Activated naive CD4-positive, alpha-beta T cell treated with Interleukin-2 at 50 U/mL for 16 hours (primary cell): ENCODE measurements at places on chromosomes 4 and X.

DNA sequence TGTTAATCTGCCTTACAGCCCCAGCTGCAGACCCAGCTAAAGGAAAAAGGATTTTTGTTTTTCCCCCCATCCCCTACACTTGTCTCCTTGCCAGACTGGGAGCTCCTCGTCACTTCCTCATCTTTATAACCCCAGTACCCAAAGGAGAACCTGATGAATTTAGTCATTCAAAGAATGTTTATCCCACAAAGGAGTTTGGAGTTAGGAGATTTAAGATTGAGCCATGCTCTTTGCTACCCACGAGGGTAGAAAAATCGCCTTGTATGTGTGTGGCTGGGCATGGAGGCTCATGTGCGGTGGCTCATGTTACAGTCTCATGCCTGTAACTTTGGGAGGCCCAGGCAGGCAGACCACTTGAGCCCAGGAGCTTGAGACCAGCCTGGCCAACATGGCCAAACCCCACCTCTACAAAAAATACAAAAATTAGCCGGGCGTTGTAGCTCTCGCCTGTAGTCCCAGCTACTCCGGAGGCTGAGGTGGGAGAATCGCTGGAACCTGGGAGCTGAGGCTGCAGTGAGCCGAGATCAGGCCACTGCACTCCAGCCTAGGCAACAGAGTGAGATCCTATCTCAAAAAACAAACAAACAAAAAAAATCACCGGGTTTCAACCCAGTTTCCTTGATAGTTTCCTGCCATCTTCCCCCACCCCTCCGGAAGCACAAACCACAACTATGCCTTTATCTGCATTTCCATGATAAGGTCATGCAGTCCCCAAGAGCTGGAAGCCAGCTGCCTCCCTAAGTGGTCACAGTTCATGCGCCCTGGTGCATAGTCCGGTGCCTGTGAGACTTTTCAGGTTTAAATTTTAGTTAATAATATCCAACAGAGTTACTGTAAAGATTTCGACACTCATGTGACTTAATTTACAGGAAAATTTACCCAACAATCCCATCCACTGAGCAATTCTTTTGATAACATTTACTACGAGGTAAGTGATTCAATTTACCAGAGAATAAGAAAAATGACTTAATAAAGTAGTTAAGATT lies 1.5 kb downstream of the CFAP97 start:
- DNase-seq, result peak; percentile 29

DNA sequence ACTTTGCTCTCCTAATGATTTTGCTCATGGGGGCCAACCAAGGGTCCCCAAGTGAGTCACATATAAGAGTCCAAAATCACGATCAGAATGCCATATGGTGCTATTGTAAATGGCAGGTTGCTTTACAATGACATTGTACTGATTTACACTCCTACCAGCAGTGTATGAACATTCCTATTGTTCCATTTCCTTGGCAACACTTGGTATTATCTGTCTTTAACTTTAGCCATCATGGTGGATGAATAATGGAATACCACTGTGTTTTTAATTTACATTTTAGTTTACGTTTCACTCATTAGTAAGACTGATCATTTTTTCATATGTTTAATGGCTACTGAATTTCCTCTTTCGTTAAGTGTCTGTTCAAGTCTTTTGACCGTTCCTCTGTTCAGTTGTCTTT lies 96.5 kb downstream of the NYX start:
- DNase-seq, result no peak

DNA sequence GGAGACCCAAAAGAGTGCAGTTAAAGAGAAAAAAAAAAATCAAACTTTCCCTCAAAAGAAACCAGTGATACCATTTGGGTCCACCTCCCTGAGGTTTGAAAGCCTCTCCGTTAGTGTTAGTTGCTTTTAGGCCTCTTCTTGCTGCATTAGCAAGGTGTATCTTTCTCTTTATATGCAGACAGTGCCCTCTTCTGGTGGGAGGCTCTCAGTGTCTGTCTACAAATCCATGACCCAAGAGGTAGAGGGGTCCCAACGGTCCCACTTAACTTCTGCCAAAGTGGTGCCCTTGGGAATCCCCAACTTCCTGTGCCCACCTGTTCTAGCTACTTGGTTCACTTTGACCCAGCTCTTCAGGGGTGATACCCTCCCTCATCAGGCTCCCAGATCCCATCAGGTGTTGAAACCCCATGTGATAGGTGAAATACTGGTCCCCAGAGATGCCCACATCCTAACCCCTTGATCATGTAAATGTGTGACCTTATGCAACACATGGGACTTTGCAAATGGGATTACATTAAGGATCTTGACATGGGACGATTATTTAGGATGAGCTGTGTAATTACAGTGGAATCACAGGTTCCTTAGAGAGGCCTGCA lies 63.7 kb upstream of the CD99 start:
- peak; percentile 42 for DNase-seq

DNA sequence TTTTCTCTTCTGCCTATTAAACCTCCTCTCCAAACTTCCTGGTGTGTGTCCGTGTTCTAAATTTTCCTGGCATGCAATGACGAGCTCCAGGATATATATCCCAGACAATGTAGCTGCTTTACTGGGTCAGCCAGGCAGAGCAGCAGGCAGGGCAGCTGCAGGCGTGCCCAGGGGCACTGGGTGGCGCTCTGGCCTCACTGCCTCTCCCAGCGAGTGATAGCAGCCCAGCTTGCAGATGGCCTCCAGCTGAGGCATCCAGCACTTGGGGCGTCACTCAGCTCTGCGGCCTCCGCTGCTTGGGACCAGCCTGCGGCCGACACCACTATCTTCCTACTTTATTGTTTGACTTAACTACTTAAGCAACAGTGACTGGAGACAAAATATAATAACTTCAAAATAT lies 23.0 kb upstream of the UBA6 start:
- no peak for DNase-seq

GRCh38 chr4:185721190-185722028 lies 90.6 kb downstream of the SORBS2 start:
- DNase-seq, result no peak

GRCh38 chr4:24930151-24930550 lies 17.3 kb upstream of the CCDC149 start:
- no peak for DNase-seq

DNA sequence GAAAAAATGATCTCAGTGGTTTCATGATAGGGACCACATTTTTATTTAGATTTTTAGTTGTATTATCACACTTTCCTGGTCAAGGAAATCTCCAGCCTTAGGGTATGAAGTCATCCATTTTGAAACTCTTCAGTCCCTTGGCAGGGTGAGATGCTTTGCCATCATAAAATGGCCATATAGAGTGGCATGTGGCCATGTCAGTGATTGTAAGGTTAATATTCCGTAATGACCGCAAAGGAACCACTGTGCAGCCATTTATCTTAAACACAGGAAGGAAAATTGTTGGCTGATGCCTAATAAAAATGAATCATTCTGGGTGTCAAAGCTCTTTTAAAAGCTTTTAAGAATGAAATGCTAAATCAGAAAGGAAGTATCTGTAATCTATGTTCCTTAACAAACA lies 35.6 kb downstream of the COMMD8 start:
- no peak for DNase-seq

DNA sequence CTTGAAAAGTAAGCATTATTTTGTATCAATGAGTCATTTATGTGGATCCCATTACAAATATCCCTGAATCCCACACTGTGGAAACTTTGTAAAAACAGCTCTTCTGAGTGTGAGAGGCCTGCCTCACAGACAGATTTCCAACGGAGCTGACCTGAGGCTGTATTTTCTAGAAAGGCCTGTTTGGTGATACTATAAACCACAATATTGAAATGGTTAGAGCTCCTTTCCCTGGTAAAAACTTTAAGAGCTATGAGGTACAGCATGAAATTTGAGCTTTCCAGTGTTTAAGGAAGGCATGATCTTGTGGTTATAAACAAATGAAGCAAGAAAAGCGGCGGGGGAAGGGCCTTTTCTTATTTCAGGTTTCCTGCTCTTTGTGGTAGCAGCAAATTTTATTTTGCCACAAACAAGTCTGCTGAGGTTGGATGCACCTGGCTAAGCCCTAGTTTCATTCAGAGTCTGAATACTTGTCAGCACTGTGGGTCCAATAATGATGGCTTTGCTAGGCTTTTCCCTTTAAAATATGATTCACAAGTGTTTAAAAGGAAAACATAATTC lies 86.8 kb upstream of the ETNPPL start:
- no peak for DNase-seq

GRCh38 chr4:128310266-128310697 lies 22.7 kb upstream of the PGRMC2 start:
- no peak for DNase-seq

- no peak for DNase-seq
Measured at GRCh38 chr4:78247536-78248285, 190.6 kb downstream of the FRAS1 start.

- DNase-seq, result no peak
Measured at GRCh38 chr4:89347363-89348025, 39.9 kb upstream of the GPRIN3 start.

- DNase-seq, result no peak
Measured at GRCh38 chr4:108429662-108430061, 190.7 kb upstream of the RPL34 start.

DNA sequence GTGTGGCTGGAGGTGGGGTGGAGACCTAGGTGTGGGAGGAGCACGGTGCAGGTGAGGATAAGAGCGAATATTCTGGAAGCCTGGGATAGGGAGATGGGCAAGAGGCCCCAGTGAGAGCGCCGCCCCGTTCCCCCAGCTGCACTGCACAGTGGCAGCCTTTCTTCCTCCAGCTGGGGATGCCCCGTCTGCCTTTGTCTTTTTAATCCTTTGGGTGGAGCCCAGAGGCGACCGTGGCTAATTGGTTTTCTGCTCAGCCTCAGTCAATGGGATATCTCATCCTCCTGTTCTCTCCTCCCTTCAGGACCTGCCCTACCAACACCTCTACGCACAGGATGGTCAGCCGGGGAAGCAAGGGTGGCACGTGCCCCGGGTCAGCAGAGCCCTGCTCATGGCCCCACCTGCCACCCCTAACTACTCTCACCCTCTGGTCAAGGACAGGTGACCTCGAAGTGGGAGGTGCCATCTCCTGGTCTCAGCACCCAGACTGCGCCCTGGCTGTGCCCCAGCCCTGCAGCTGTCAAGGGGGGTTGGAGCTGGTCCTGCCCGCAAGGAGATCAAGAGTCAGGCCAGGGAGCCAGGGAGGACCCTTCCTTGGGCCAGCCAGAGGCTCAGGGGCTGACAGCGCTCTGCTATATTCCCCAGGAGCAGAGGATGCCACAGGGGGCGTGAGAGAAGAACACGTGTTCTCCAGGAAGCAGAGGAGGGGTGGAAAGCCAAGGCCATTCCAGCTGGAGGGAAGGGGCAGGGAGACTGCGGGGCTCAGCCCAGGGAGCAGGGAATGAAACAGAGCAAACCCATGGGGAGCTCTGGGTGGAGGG lies 64.0 kb downstream of the ADRA2C start:
- no peak for DNase-seq

DNA sequence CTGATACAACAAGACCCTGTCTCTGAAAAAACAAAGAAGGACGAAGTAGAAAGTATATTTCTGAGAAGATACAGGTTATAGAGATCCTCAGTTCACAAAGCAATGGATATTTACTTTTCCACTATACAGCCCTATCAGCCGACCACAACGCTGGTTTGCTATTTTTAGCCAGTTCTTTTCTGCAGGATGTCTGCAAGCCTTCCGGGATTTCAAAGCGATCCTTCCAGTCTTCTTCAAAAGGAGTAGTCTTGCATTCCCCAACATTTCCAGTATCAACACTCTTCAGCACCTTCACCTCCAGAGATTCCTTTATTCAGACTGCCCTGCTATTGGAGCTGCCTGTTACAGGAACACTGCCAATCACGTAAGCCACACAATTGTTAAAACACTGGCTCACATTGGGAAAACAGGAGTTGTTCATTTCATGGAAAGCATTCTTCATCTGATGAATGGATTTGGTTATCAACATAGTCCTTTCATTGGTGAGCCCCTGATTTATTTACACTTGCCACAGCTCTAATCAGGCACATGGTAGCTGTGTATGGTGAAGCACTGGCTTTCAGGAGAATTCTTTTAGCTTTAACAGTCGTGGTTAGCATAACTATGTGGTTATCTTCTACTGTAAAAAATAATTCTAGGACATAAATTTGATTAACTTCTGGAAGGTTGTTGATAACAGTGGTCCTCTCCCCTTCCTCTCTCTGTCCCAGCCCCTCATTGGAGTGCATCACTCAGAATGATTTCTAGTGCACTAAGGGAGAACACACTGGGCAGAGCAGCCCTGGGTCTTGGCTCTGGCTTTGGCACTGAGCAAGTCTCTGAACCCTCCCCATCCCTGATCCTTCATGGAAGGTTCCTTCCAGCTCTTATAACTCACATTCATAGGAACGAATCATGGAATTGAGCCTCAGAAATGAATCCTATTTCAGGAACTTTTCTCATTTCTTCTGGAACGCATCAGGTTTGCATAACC lies 109.9 kb upstream of the SORBS2 start:
- no peak for DNase-seq

DNA sequence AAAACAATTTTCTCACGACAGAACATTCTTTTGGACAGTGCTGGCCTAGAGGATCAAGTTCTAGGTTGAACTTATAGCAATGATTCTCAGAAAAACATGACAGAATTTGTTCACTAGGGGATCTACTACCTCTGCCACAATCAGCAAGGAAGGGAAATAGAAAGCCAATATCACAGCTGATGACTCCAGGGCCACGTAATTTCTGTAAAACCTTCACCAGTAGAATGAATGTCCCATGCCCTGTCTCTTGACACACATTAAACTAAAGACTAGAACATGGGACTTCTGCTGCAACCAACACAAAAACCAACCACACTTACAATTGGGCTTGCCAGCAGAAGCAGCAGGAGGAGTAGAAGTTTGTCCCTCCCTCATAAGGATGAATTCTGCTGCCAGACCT lies 86.0 kb upstream of the NPFFR2 start:
- DNase-seq, result no peak

DNA sequence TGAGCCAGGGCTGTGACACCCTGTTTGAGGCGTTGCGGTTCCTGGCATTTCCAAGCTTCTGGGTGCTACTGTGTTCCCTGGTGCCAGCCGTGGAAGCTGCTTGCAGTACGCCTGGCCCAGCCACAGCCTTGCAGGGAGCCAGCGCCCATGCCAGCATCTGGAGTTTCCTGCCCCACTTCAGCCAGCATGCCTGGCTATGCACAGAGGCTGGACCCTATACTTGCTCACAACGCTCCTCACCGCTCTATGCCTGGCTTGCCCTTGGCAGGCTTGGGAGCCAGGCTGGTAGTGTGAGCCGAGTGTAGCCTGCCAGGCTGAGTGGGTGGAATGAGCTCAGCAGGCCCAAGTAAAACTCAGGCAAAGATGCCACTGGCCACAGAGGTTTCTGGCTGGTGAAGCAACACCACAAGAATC lies 22.4 kb downstream of the PRRG1 start:
- no peak for DNase-seq

DNA sequence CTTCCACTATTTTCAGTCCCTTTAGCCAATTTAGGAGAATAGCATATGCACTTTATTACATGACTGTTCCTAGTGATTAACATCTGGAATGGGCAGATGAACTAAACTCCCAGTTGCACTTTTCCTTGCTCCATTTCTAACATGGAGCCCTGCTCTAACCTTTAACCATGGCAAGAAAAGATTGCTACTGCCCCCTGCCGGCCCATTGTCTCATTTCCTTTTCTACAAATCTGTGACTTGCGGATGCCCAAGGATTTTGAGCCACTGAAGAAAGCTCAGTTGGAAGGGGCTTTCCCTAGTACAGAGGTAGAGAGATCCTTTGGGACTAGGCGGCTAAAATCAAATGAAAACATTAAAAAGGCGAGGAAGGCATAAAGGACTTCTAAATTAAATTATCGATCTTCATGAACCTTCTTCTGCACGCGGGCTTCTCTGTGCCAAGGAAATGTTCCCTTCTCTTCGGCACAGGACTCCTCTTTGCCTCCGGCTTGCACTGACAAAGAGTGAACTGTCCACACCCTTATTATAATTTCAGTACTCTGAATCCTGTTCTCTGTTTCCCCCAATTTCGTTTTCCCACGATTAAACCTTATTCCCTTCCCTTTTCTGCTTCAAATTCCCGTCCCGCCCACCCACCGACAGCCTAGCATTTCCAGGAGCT lies 577 bp upstream of the GLRA2 start:
- peak; percentile 37 for DNase-seq
